ENCODE measurements at places on chromosomes 7 and 10. TPM values are rescaled to one million over a fixed set of nuclear protein-coding genes. Genes with fewer than 3 reads are reported as not detected.

DNA sequence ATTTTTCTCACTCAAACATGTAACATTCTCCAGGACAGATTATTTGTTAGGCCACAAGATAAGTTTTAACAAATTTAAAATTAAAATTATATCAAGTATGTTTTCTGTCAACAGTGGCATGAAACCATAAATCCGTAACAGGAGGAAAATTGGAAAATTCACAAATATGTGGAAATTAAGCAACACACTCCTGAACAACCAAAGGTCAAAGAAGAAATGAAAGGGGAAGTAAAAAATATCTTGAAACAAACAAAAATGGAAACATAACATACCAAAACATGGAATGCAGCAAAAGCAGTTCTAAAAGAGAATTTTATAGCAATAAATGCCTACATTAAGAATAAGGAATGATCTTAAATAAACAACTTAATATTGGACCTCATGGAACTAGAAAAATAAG, 147.3 kb downstream of the ZEB1 start:
- H3K4me1 ChIP-seq: no peaks in the 10 kb centered on the region
- no peaks in the 10 kb centered on the region for H3K27me3 ChIP-seq
- H3K4me3 ChIP-seq: no peak overlapping the region
- H3K27ac ChIP-seq: no peak overlapping the region
- no peak for DNase-seq
- H3K36me3 ChIP-seq: peaks cover 28% of the 10 kb centered on the region

DNA sequence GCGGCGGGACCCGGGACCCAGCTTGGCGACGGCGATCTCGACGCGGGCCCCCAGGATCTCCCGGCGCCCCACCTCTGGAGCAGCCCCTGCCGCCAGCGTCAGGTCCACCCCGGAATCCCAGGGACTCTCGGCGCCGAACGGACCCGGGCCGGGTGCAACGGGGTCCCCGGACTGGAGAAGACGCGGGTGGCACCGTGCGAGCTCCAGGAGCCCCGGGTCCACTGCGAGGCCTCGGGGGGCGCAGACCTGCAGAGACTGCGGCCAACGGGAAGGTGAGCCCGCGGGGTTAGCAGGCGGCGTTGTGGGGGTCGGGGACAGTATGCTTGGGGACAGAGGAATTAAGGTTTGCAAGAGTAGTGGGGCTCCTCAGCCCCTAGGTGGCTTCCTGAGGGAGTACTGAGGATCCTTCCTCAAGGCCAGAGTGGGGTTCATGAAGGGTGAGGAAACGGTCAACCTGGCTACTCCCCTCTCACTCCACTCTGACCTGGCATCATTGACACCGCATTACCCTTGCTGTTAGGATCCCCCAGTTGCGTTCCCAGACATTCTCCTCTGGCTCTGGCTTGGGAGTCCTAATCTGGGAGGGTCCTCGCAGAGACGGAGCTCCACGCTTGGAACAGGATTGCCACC, 353 bp downstream of the EPHB6 start:
- no peaks in the 10 kb centered on the region for H3K27me3 ChIP-seq
- DNase-seq: no peak
- peak overlapping the region; percentile 66 for H3K27ac ChIP-seq
- no peaks in the 10 kb centered on the region for H3K36me3 ChIP-seq

GRCh38 chr7:4745971-4746919, 29.2 kb upstream of the AP5Z1 start:
- H3K27ac ChIP-seq: peak overlapping the region; percentile 86
- peaks cover 46% of the 10 kb centered on the region for H3K36me3 ChIP-seq
- H3K4me3 ChIP-seq: peak overlapping the region; percentile 53
- DNase-seq: no peak
- no peaks in the 10 kb centered on the region for H3K27me3 ChIP-seq

GRCh38 chr7:107471292-107472070, 1.6 kb downstream of the GPR22 start:
- no peaks in the 10 kb centered on the region for H3K36me3 ChIP-seq
- H3K27me3 ChIP-seq: no peaks in the 10 kb centered on the region
- no peak overlapping the region for H3K27ac ChIP-seq
- no peak overlapping the region for H3K4me3 ChIP-seq

DNA sequence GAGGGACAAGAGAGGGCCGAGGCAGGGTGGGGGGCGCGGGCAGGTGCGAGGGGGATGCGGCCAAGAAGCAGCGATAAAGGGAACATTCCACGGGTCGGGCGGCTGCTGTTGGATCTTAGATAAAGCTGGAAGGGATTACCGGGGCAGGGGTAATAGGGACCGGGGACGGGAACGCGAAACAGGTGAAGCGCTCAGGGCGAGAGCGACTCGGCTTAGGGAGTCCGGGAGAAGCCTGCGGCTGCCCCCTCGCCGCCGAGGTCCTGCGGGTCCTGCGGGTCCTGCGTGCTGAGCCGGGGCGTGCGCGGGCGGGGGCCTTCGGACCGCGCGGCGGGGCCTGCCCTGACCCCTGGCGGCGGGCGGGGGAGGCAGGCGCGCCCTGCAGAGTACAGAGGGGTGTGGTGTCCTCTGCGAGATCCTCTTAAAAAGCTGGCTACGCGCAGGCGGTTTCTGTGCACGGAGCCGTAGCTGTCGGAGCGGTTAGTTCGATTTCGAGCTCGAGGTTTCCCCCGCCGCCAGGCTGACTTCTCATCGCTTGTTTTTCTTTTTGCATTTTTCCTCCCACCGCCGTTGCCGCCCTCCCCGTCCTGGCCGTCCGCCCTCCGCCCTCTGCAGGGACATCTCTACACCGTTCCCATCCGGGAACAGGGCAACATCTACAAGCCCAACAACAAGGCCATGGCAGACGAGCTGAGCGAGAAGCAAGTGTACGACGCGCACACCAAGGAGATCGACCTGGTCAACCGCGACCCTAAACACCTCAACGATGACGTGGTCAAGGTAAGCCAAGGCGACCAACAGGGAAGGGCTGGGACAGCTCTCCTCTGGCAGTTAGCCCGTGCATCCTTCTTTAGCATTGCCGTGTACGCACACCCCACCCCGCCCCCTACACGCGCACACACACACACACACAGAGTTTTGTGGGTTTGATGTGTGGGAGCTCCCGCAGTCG, 1.4 kb downstream of the CAV1 start:
- peaks cover 69% of the 10 kb centered on the region for H3K4me1 ChIP-seq
- H3K27me3 ChIP-seq: no peaks in the 10 kb centered on the region
- peak overlapping the region; percentile 91 for H3K27ac ChIP-seq
- peaks cover 33% of the 10 kb centered on the region for H3K36me3 ChIP-seq
- DNase-seq: peak; percentile 92

DNA sequence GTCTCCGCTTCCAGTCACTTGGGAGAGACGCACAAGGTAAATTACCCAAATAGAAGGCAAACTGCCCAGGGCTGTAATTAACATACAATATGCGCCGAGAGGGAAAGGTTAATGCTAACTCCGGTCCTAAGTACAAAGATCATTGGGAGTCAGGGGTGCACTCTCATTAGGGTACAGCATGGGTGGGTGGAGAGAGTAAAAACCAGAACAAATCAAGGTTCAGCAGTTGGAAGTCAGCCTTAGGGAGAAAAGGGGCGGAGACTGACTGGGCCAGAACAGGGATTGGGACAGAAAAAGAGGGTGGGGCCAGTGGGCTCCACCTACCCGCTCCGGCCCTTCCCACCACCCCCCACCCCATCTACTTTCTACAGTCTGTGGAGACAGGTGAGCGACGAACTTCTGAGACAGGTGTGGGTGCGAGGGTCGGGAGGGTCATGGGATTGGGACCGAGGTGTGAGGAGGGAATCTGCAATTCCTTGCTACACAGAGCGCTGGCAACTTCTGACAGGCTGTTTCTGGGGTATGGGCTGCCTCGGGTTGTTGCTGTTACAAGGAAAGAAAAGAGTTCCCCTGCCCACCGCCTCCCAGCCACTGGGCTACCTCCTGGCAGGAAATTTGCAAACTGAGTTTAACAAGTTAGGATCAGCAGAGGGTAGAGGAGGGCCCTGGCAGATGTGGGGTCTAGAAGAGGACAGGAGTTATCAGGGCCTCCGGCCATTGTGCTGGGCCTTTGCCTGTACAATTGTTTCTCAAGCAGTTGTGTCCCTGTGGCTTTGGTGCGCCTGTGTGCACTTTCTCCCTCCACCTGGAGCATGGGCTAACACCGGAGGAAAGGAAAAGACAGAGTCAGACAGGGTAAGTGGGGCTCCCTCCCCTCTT, at the start of gene TMEM139:
TSS of gene TMEM139 (plus strand) at position 368 of the 879 bp plus-strand sequence. CDS start 1,000 bp downstream, outside the sequence.
- no peaks in the 10 kb centered on the region for H3K36me3 ChIP-seq
- no peaks in the 10 kb centered on the region for H3K27me3 ChIP-seq
- peaks cover 31% of the 10 kb centered on the region for H3K4me1 ChIP-seq
- no peak within 1 kb of the TSS for H3K4me3 ChIP-seq

GRCh38 chr7:41699516-41699915, 3.4 kb downstream of the INHBA start:
- H3K27me3 ChIP-seq: no peaks in the 10 kb centered on the region
- peaks cover 51% of the 10 kb centered on the region for H3K4me1 ChIP-seq

- H3K36me3 ChIP-seq: no peaks in the 10 kb centered on the region
- H3K4me3 ChIP-seq: no peak overlapping the region
- H3K27ac ChIP-seq: no peak overlapping the region
- H3K27me3 ChIP-seq: no peaks in the 10 kb centered on the region
- no peaks in the 10 kb centered on the region for H3K4me1 ChIP-seq
Observed at GRCh38 chr10:118278649-118279048, 63.5 kb downstream of the FAM204A start.

DNA sequence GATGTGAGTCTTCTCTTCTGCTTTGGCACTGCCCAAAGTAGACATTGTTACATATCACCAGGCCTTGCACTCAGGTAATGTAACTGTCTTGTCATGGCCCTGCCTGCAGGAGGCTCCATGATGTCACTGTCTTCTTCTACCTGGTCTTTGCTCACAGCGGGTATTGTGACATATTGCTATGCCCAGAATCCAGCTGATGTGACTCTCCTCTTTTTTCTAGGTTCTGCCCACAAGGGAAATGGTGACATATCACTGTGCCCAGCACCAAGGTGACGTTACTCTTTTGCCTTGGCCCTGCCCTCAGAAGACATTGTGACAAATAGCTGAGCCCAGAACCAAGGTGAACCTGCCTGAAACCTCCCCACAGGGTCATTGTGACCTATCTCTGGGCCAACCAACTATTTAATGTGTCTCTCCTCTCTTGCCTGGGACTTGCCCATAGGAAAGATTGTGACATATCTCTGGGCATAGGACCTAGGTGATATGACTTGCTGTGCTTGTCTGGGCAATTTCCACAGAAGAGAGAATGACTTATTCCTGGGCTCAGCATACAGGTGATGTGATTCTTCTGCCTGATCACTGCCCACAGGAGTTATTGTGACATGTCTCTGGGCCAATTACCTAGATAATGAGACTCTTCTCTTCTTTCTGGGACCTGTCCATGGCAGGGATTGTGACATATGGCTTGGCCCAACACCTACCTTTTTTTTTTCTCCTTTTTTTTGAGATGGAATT, 26.5 kb upstream of the ZNF107 start:
- no peak overlapping the region for H3K4me3 ChIP-seq
- no peaks in the 10 kb centered on the region for H3K27me3 ChIP-seq
- no peaks in the 10 kb centered on the region for H3K4me1 ChIP-seq
- H3K36me3 ChIP-seq: no peaks in the 10 kb centered on the region
- no peak overlapping the region for H3K27ac ChIP-seq

DNA sequence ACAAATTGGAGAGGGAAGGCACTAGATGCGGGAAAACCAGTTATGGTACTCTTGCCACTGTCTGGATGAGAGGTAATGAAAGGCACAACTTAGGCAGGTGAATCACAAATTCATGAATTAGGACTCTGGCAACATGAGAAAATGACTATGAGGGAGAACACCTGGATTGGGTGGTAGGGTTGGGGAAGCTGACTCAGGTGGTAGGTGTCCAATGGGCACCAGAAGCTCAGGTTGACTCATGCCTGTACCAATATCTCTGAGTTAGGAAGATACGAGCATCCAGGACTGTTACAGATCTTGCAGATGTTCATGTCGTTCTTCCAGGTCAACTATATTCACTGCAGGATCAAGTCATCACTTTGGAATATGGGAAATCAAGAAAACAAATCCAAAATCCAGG, 56.7 kb downstream of the NPY start:
- H3K4me3 ChIP-seq: no peak overlapping the region
- no peak for DNase-seq
- peaks cover 4% of the 10 kb centered on the region for H3K27me3 ChIP-seq
- no peak overlapping the region for H3K27ac ChIP-seq
- H3K36me3 ChIP-seq: no peaks in the 10 kb centered on the region

Gene ENTPD1
- total RNA-seq: 27.3 TPM

Gene KCNH2
- 43.6 TPM for total RNA-seq

Gene CRPPA
- 3.6 TPM for total RNA-seq

Gene VSTM2A
- total RNA-seq: not detected

Gene AKR1C4
- not detected for total RNA-seq

Gene SLC29A3
- total RNA-seq: 6.9 TPM

Data from esophagus muscularis mucosa (tissue), 4 donors.